ENCODE measurements at places on chromosomes 5 and 9. TPM values are rescaled to one million over a fixed set of nuclear protein-coding genes. Genes with fewer than 3 reads are reported as not detected.

ZBED3 gene
- total RNA-seq: 4.2 TPM

GADD45G gene
- total RNA-seq: not detected

PCDHA1 gene
- 0.48 TPM for total RNA-seq

SAXO1 gene
- not detected for total RNA-seq

LHX3 gene
- total RNA-seq: 0.14 TPM

ALDH7A1 gene
- total RNA-seq: 69.9 TPM

EIF4EBP3 gene
- total RNA-seq: 1.8 TPM

LCN1 gene
- total RNA-seq: not detected

ENG gene
- 0.11 TPM for total RNA-seq

RNF208 gene
- total RNA-seq: 2.0 TPM

OBP2B gene
- total RNA-seq: not detected

PPP3R2 gene
- not detected for total RNA-seq

CBY3 gene
- total RNA-seq: not detected

SLC12A7 gene
- total RNA-seq: 26.6 TPM

PCDHA12 gene
- 2.3 TPM for total RNA-seq

C5orf52 gene
- total RNA-seq: not detected

CDKN2A gene
- total RNA-seq: 0.23 TPM

ECM2 gene
- total RNA-seq: not detected

ADAMTSL1 gene
- not detected for total RNA-seq

PCDHGA9 gene
- total RNA-seq: not detected

FAM81B gene
- total RNA-seq: not detected

EIF4E1B gene
- not detected for total RNA-seq

SLC46A2 gene
- not detected for total RNA-seq

LTC4S gene
- total RNA-seq: 0.63 TPM

F2R gene
- 56.4 TPM for total RNA-seq

TTC33 gene
- 16.6 TPM for total RNA-seq

ENHO gene
- total RNA-seq: 2.9 TPM

SLIT3 gene
- total RNA-seq: 17.4 TPM

CARTPT gene
- not detected for total RNA-seq

SLC6A19 gene
- total RNA-seq: 0.07 TPM

ZNF367 gene
- 3.9 TPM for total RNA-seq

DAB2 gene
- 12.0 TPM for total RNA-seq

CLIC3 gene
- 3.7 TPM for total RNA-seq

C5orf58 gene
- total RNA-seq: not detected

CAMSAP1 gene
- 19.7 TPM for total RNA-seq

DMRT3 gene
- total RNA-seq: not detected

ACOT12 gene
- total RNA-seq: not detected

ZFYVE16 gene
- total RNA-seq: 13.2 TPM

MYOZ3 gene
- total RNA-seq: not detected

RNF183 gene
- not detected for total RNA-seq

TEX48 gene
- not detected for total RNA-seq

FPGS gene
- 54.0 TPM for total RNA-seq

EQTN gene
- not detected for total RNA-seq

KIF20A gene
- total RNA-seq: 46.6 TPM

NOXA1 gene
- 1.5 TPM for total RNA-seq

FRRS1L gene
- total RNA-seq: 0.15 TPM

FBP2 gene
- total RNA-seq: not detected

ADRA1B gene
- total RNA-seq: 19.1 TPM

SPACA9 gene
- total RNA-seq: 4.3 TPM

HTR1A gene
- not detected for total RNA-seq

KIF3A gene
- total RNA-seq: 8.7 TPM

PCDHB12 gene
- total RNA-seq: not detected

GMCL2 gene
- total RNA-seq: not detected

FAM169A gene
- total RNA-seq: 3.1 TPM

ZNF608 gene
- 0.66 TPM for total RNA-seq
